Stimulated activated CD4-positive, alpha-beta T cell treated with anti-CD3 and anti-CD28 coated beads, TNF-alpha, amount 100 ng/mL, for 1 hour (primary cell): ENCODE measurements at places on chromosomes 3 and 15.

- DNase-seq = peak; percentile 54
Measured at GRCh38 chr15:45429941-45430792, 51.8 kb upstream of the GATM start.

- DNase-seq = no peak
Measured at GRCh38 chr3:150968341-150969035, 4.0 kb downstream of the CLRN1 start.

DNA sequence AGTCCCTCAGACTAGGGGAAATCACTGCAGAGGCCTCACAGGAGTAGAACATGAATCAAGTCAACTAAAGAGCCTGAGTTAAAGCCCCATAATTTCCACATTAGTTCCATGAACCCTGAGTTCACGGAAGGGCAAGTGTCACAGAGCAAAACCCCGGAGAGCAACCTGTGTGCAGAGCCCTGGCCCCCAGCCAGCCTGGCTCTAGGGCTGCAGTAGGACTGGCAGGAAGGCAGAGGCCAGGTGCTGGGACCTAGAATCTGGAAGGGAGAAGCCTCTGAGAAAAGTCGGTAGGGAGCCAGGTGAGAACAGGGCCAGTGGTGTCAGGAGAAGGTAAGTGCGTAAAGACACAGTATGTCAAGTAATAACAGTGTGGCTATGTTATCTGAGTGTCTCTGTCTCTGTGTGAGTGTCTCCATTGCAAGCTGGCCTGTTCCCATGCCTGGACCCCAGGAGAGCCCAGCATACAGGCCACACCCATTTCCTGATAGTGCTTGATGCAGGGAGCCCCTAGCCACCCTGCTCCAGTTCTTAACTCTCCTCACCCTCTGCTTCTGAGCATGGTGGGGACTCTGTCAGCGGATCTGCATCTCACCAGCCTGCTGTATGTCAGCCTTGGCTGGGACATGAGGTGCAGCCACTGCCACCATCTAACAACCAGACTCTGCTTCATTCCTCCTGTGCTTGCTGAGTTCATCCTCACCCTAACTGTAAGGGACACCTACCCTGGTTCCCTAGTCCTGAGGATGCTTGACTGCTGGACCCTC lies 11.3 kb upstream of the MANF start:
- DNase-seq = no peak

GRCh38 chr3:132290833-132291232 lies 26.4 kb upstream of the ACP3 start:
- DNase-seq = no peak

GRCh38 chr3:61531528-61531927 lies 29.8 kb upstream of the PTPRG start:
- DNase-seq = no peak

GRCh38 chr15:70722266-70723121 lies 40.9 kb downstream of the UACA start:
- DNase-seq = no peak

GRCh38 chr3:5036858-5037257 lies 57.6 kb downstream of the BHLHE40 start:
- DNase-seq = no peak

DNA sequence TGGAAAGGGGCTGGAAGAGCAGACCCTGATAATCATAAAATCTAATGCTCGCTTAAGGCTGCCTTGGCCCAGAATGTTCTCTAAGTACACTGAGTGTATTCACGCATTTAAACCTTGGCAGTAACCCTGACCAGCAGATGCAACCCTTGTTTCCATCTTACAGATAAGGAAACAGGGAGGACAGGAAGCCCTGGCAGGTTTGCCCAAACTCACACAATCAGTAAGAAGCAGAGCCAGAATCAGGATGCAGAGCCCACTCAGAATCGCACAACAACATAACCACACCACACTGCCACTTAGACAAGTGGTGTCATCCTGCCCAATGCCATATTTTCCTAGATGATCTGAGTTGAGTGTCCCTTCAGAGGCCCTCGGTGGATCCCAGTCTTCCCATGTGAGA lies 214.5 kb upstream of the HES1 start:
- DNase-seq = no peak

- DNase-seq = no peak
Measured at GRCh38 chr15:70039917-70040316, 57.8 kb downstream of the TLE3 start.

GRCh38 chr15:91855684-91856489 lies 2.4 kb downstream of the SLCO3A1 start:
- no peak for DNase-seq

- DNase-seq = no peak
Measured at GRCh38 chr3:28140664-28141063, 100.8 kb upstream of the CMC1 start.

DNA sequence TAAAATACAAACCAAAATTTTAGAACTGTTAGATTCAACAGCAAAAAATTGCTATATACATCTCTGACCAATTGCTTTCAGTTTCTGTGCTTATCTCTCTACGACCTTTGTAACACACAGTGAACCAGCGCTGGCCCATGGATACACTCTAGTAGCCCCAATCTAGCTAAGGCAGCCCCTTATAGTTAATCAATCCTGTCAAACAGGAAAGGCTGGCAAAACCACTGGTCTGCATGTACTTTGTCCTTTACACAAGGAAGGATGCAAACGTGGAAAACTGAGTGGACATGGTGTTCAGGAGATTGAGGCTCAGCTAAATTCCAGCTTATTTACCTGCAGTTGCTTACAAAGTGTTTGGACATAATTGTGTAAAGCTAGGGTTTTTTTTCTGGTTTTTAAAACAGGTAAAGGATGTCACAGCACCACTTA lies 25.9 kb downstream of the ADGRG7 start:
- DNase-seq = no peak
